ENCODE measurements at places on chromosomes 3 and 15.
A peak's percentile ranks its signal among the peaks of the same experiment; 100 is the strongest.

- DNase-seq: no peak
These were observed 167.0 kb downstream of the EBLN2 start for GRCh38 chr3:73228437-73228836.

DNA sequence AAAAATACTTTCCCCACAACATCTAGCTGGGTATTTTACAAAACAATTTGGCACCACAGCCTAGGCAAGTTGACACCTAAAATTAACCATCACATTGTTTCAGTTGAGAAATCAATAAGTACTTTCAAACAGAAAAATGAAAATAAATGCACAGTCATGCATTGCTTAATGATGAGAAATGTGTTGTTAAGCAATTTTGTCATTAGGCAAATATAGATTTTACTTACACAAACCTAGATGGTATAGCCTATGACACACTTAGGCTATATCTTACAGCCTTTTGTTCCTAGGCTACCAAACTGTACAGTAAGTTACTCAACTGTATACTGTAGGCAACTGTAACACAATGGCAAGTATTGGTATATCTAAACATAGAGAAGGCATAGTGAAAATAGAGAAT is 608.6 kb upstream of the BCHE start:
- no peak for DNase-seq

DNA sequence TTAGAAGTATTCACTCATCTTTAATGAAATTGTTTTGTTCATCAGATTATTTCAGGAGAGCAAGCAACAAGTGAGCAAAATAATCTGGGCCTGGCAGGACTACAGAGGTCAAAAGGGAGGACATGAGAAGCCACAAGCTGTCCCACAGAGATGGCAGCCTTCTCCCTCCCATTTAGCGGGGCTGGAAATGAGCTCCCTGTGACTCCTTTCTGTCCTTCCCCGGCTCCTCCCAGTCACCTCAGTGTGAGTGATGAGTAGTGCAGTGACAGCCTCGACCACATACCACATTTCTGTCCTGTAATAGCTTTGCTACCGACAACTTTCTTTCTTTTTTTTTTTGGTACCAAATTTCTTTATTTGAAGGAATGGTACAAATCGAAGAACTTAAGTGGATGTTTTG is 38.0 kb downstream of the RAB7A start:
- no peak for DNase-seq

DNA sequence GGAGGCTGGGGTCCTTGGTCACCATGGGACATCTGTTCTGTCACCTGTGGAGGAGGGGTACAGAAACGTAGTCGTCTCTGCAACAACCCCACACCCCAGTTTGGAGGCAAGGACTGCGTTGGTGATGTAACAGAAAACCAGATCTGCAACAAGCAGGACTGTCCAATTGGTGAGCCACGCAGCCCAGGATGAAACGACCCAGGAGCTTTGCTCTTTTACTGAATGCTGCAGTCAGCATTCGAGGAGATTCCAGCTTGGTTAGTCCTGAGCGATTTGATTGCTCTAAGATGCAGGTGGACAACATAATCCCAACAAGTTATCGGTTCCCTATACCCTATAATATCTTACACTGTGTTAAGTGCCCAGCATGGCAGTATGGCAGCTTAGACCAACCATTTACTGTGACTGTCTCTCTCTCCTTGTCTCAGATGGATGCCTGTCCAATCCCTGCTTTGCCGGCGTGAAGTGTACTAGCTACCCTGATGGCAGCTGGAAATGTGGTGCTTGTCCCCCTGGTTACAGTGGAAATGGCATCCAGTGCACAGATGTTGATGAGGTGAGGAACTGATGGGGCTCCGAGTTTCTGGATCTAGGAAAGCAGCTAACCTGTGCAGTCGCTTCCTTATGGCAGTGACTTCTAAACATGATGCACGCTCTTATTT is 7.8 kb downstream of the THBS1 start:
- DNase-seq: no peak

- DNase-seq: no peak
These were observed 181.0 kb downstream of the SI start for GRCh38 chr3:164897342-164897741.

GRCh38 chr15:88949734-88950400 is 36.7 kb upstream of the MFGE8 start:
- no peak for DNase-seq

- DNase-seq: no peak
These were observed 23.2 kb downstream of the RLBP1 start for GRCh38 chr15:89198196-89198595.

DNA sequence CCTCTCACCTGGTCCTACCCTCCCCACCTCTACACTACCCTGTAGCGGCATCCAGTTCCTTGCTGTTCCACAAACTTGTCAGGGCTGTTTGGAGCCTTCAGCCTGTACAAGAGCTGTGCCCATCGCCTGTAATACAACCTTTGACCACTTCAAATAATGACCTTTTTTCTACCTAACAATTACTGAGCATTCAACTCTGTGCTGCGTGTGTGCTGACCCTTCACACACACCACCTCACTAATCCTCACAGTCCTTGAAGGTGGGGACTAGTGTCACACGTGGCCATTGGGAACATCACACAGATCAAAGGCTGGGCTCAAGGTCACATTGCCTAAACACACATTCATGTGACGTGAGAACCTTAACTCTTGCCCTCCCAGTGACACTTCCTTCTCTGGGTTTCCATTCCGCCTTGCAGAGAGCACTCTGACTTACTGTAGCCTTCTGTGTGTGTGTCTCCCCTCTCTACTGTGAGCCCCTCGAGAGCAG is 3.1 kb downstream of the C3orf20 start:
- no peak for DNase-seq

DNA sequence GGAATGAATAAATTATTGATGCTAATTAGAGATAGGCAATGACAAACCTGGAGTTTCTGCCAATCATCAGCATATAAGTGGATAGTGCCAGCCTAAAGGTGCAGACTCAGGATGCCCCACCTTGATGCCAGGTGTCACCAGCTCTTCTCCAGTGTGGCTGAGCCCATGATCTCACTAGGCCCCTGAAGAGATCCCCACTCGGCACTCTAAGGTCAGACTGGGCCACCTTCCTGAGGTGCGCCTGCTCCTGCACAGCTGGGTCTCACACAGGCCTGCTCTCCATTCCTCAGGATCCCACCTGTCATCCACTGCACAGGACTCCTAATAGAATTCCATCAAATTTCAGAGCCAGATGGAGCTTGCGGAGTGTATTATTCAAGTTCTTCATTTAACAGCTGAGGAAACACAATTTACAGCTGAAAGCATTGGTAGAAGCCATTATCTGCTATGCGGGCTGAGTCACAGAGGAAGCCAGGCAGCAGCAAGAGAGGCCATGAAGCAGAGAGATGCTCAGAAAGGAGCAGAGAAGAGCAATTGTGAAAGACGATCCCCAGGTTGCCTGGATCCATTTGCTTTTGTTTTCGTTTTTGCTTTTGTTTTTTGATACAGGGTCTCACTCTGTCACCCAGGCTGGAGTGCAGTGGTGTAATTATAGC is 25.1 kb upstream of the FSTL1 start:
- no peak for DNase-seq

DNA sequence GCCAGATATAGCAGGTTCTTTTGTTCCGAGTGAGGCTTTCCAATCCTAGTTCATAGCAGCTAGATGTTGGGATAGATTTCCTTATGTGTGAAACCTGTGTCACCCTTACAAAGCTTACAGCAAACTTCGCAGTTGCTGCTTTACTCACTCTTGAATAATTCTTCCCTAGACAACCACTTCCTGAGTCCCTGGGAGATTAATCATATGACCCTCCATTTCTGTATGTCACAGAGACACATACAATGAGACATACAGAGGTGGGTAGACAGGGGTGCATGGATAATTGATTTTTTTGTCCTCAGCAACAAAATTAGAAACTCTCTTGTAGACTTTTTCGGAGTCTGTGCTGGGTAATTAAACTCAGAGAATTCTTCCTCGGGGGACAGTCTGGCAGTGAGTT is 163.2 kb downstream of the NSUN3 start:
- DNase-seq: no peak

- no peak for DNase-seq
These were observed 45.0 kb upstream of the FSTL1 start for GRCh38 chr3:120495809-120496208.

GRCh38 chr3:158790901-158791589 is 10.8 kb upstream of the MFSD1 start:
- no peak for DNase-seq

GRCh38 chr3:169509359-169509758 is 154.2 kb downstream of the MECOM start:
- DNase-seq: no peak

- DNase-seq: no peak
These were observed 116.5 kb downstream of the UBE2E2 start for GRCh38 chr3:23319366-23320312.

GRCh38 chr3:187717572-187717971 is 15.2 kb upstream of the RTP2 start:
- DNase-seq: no peak

GRCh38 chr3:55687526-55687925 is 200.4 kb upstream of the WNT5A start:
- DNase-seq: no peak

GRCh38 chr15:66404532-66404931 is 17.8 kb downstream of the MAP2K1 start:
- peak; percentile 87 for DNase-seq

DNA sequence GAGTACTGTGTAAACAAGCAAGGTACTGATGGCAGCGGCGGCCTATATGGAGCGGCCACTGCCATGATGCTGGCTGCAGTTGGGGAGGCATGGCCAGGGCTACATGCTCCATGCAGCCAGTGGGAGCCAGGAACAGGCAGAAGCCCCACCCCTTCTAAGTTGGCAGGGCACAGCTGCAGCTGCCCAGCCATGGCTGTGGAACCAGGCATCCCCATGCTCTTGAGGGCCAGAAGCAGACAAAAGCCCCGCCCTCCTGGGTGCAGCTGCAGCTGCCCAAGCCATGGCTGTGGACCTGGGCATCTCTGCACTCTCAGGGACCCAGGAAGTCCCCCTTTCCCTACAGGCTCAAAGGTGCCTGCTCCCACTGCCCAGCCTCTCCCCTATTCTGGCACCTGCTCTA is 150.9 kb downstream of the FMN1 start:
- no peak for DNase-seq

- peak; percentile 65 for DNase-seq
These were observed 542.3 kb upstream of the ROBO2 start for GRCh38 chr3:76497636-76498035.

DNA sequence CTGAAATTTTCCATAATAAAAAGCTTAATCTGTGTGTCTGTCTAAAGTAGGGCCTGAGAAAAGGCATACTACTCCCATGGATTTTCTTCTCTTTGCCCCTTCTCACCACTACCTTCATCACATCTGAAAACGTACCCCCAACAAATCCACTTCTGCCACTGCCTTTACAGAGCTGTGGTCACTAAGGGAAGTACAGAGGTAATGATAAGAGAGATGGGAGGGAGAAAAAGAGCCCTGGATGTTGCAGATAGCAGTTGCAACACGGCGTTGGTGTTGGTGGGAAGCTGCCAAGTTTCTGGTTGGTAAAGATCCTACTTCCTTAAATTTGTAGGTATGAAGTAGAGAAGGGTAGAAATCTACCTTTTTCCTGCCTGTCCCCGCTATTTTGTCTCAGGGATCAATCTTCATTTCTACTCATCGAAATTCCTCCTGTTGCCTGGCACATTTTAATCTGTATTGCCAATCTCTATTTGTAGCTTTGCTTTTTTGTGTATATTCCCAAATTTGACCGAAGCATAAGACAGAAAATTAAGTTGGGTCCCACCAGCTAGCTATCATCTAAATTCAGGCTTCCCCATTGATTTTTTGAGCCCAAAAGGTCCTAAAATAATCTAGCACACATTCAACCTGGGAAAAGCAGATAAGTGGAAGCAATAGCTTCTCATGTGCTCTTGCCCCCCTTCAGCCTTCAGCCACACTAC is 102.9 kb downstream of the TFDP2 start:
- DNase-seq: no peak

DNA sequence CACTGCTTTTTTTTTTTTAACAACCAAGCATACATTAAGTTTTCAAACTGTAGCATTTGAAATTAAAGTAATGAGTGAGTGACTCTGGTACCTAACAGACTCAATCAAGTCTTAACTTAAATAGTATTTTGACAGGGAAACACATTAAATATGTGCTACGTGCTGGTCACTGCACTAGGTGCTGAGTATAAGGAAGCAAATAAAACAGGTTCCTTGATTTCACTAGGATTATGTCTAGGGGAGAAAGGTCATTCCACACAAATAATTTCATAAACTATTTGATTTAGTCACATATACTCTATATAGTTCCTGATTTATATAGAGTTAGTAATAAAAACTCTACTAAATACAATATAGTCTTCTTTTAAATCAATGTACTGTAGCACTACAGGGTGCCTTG is 89.4 kb downstream of the SUCLG2 start:
- DNase-seq: no peak

GRCh38 chr3:10968401-10968800 is 24.1 kb upstream of the SLC6A1 start:
- DNase-seq: no peak

DNA sequence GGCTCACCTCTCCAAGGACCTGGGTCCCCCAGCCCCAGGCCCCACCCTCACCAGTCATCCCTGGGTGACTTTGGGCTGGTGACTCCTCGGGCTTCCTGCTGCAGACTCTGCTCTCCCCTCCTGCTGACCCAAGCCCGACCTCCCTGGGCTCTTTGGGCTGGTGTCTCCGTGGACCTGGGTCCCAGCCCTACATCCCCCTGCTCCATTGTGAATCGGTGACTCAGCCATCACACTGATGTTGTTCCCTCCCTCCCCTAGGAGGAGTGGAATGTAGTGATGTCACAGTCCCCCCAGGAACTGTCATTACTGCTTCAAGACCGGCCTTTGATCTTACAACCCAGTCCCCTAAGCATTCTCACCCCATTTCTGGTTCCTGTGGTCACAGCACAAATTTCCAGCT is 83.7 kb downstream of the ADAMTS7 start:
- no peak for DNase-seq

GRCh38 chr15:74250266-74250665 is 14.1 kb downstream of the CCDC33 start:
- DNase-seq: no peak

DNA sequence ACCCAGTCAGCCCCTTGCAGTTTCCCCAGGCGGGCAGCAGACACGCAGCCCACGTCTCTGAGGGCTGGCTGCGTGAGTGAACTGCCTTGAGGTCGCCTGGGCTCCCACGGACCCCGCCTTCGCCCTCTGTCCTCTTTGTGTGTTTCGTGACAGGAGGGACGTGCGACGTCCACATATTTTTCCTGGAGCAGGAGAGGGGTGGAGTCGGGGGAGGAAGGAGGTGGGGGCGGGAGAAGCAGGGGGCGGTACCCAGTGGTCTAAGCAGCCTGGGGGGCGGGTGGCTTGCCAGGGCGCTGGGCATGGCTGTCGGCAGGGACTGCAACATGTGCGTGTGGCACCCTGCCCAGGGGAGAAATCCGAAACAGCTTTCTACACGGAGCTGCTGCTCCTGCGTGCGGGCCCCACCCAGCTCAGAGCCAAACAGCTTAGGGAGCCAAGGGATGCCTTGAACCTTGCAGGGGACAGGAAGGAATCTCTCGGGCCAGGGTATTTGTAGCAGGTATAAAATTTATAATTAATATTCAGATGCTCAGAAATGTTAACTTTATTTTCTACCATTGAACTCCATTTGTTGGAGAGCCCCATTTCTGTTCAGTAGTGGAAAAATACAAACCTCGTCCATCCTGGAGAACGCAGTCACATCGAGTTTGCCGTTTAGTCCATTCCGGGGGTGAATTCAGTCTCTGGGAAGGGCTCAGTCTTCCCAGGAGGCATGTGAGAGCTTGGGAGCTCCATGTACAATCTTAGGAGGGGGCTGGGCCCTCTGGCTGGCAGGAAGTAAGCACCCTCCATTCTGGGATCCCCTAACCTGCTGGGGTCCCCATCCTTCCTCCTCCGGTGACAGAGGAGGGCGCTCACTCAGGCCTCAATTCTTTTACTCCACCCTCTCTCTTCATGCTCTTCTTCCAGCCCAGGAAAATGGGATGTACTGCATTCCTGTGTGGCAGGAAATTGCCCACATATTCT is 79.1 kb upstream of the MEF2A start:
- DNase-seq: no peak

All from iPS DF 19.7 (cell line).